ENCODE measurements at places on chromosomes 7 and 10.

DNA sequence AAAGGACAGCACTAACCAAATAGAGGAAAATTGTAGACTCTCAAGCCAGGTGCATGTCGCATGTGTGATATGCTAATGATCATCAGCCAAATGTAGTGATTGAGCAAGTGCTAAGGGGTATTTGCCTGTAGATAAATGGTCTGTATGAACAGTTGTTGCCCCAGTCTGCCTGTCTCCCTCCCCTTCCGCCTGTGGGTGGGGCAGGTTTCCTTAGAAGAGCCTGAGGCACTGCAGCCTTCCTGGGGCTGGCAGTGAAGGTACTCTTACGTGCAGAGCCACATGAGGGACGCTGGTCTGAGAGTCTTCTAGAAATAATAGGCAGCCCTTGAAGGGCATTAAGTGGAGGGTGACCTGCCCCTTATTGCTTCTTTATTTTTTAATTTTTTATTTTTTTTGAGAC lies 152.1 kb downstream of the SNX10 start:
- DNase-seq = no peak

DNA sequence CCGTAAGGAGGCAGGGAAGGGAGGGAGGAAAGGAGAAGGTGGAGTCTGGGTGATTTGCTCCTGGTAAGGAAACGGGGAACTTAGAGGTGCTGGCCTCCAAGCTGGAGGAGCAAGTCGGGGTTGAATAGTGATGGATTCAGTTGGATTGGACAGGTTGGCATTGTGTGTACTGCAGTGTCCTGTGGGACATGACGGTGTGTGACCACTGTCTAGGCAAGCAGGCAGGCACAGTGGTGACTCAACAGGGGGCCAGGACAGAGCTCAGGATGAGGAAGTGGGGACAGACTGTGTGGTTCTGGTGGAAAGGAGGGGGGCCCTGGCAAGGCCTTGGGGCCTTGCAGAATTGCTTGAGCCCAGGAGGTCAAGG lies 48.8 kb downstream of the COL26A1 start:
- DNase-seq = peak; percentile 1

GRCh38 chr7:94633687-94634086 lies 22.2 kb downstream of the SGCE start:
- no peak for DNase-seq

DNA sequence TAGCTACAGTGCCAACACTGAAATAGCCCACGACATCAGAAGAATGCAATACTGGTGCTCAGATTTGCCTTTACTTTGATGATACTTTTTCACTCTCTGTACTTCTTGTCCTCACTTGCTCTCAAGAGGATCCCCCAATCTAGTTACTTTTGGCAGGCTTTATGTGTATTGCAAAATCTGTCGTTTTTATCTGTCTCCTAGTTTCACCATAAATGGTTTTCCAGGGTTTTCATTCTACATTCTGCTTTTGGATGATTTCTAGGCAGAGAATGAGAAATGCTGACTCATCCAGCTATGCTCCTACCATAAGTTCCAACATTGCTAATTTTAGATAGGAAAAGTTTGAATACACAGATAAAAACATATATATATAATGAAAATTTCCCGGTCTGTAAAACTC lies 659.5 kb upstream of the NRG3 start:
- DNase-seq = no peak

DNA sequence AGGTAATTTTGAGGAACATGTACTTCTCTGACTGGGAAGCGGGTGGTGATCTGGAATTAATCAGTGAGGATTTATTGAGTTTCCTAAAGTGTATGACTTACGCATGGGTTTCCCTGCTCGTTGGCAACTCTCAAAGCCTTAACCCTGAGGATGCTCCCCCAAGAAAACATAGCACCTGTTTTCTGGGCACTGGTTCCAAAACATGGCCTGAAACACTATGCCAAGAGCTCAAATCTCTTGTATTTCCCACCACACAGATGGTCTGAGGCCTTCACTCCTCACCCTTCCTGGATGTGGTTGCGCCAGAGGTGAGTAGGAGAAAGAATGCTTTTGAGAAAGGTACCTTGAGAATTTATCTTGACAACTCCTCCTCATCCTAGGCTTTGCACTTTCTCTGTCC lies 250.4 kb downstream of the FZD1 start:
- DNase-seq = no peak

DNA sequence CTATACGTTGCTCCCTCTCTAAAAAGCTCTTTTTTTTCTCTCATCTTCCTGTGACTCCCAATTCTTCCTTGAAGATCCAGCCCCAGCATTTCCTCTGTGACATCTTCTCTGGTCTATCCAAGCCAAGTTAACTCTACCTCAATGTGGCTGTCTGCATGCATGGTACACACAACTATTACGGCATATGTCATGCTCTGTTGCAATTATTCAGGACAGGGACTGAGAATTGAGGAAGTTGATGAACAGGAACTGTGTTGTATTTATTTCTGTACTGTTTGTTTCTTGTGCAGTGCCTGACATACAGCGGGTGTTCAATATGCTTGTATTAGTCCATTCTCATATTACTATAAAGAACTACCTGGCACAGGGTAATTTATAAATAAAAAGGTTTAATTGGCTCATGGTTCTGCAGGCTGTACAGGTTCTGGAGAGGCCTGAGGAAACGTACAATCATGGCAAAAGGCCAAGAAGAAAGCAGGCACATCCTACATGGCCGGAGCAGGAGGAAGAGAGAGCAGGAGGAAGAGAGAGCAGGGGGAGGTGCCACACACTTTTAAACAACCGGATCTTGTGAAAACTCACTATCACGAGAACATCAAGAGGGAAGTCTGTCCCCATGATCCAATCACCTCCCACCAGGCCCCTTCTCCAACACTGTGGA lies 6.3 kb downstream of the TRPV5 start:
- DNase-seq = no peak

GRCh38 chr7:46554688-46555422 lies 633.8 kb upstream of the IGFBP3 start:
- DNase-seq = no peak

GRCh38 chr7:153934048-153934447 lies 118.2 kb upstream of the DPP6 start:
- no peak for DNase-seq

DNA sequence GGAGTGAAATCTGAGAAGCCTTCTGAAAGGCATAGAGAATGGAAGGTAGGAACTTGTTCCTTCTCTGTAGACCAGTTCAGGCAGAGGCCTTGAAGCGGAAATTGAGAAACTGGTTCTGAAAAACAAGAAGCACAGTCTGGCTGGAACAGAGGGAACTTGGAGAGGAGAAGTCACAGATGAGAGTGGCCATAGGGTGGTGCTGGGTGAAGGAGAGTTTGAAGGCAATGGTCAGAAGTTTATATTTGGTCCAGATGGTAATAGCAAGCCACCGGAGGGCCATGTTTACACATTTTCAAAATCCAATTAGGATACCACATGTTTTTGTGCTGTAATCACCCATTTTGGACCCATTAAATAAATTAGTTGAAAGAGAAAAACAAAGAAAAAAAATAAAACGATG lies 692.5 kb downstream of the INHBA start:
- DNase-seq = no peak

- DNase-seq = no peak
Observed at GRCh38 chr7:50497068-50497642, 47.0 kb upstream of the FIGNL1 start.

DNA sequence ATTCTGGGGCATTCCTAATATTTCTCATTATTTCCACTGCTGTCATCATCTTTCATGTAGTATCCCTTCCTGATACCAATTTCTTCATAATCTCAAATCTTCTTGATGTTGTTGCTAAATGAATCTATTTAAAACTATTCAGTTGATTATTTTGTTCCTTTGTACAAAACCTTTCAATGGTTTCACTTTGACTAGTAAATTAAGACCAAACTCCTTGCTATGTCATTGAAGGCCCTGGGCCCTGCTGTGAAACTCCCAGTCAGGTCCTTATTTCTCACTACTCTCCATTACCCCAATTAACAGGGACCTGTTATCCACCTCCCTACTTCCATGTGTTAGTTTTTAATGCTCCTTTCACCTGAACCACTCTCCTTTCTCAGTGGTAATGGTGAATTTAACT lies 97.0 kb downstream of the CTTNBP2 start:
- DNase-seq = no peak

- DNase-seq = no peak
Observed at GRCh38 chr10:126253611-126253998, 134.7 kb downstream of the ADAM12 start.

DNA sequence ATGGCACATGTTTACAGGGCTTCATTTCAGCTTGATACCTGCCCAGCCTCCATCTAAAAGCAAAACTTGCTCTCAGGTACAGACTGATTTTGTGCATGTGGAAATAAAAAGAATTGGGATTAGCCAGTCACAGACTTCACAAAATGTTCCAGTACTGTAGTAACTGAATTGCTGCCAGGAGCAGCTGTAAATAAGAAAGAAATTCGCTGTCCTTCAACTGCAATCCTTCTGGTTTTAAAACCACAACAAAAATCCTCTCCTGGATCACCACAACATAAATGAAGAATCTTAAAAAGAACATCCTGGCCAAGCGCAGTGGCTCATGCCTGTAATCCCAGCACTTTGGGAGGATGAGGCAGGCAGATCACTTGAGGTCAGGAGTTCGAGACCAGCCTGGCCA lies 3.9 kb upstream of the MIOS start:
- no peak for DNase-seq

DNA sequence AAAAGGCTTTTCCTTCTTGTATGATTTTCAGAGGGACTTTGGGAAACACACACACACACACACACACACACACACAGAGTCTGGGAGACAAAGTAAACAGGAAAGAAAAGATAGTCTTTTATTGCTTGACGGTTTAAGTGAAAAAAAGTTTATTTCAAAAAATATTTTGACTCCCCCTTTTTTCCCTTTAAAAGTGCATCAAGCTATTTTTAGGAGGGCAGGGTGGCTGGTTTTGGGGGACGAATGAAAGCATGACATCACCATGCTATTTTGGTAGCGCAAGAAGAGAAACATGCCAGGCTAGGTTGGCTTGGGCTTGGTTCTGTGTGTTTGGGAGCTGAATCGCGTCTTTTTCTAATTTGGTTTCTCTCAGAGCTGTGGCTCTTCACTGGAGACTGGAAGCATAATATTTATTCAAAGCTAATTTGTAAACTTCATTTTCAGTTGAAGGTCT lies 129.2 kb downstream of the BAMBI start:
- DNase-seq = no peak

DNA sequence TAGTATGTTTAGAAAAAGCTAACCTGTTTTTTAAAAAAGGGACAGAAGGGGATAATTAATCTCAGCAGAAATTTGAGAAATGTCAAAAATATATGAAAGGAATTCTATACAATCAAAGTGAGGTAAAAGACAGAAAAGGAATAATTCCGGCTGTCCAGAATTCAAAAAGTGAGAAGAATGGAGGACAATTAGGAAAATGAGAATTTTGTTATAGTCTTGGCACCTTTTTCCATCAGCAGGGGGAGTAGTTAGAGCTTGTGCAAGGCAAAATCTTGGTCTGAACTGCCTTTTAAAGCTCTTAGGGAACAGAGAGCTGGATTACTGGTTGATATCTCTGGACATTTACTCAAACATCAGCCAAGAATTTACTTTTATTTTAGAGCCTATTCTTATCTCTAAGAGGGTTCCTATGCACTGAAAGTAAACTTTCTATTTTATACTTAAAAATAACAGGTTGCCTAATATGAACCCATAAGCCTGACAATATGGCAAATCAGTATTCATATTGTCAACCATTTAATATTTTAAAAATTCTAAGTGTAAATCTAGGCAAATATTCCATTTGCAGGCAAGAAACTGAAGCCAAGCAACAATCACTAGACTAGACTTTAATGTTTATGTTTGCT lies 185.6 kb downstream of the ANK3 start:
- peak; percentile 3 for DNase-seq

GRCh38 chr7:115135146-115135545 lies 213.3 kb downstream of the MDFIC start:
- no peak for DNase-seq

GRCh38 chr10:48767373-48768143 lies 82.9 kb downstream of the WDFY4 start:
- no peak for DNase-seq

DNA sequence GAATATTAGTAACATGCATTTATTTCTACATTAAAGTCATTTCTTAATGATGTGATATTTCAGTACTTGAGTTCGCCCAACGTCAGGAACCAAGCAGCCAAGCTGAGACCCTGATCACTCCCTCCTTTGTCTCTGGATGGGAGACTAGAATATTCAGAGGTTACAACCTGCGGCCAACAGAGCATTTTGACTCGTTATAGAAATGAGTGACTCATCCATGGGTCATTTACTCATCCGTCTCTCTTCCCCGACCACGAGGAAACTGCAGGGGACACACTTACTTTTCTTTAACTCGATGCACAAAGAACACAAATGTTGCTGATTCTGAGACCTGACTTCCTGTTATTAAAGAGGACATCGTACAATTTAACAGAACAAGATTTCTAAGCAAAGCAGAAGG lies 343.3 kb downstream of the FRMD4A start:
- no peak for DNase-seq

DNA sequence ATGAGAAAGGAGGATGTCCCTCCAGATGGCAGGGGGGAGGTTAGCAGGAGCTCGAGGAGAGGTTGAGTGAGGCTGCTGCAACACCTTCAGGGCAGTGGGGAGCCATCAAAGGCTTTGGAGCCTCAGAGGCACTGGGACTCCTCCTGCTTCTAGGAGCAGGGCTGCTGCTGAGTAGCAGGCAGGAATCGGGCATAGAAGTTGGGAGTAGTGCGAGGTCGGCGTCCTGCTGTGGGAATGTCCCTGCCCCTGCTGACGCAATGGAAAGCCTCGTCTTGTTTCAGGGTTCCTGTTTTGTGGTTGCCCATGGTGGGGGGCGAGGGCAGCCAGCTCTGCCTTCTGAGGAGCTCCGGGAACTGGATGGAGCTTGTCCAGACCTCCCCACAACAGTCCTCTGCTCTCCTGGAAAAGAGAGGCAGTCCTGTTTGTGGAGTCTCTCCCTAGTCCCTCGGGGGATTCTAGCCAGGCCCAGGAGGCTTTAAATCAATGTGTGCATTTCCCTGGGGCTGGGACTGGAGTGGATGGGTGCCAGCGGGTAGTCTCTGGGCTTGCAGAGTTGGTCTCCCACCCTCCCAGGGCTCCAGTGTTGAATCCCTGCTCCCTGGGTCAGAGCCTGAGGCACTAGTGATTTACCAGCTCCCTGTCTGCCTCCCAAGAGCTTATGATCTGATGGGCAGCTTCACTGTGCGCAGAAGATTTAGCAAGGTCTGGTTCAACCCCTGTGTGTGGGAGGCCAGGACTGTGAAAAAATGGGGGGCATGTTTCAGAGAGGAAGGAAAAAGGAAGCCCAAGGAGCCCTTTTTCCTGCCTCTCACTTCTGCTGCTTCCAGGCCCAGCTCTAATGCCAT lies 98.7 kb upstream of the PPIF start:
- no peak for DNase-seq

DNA sequence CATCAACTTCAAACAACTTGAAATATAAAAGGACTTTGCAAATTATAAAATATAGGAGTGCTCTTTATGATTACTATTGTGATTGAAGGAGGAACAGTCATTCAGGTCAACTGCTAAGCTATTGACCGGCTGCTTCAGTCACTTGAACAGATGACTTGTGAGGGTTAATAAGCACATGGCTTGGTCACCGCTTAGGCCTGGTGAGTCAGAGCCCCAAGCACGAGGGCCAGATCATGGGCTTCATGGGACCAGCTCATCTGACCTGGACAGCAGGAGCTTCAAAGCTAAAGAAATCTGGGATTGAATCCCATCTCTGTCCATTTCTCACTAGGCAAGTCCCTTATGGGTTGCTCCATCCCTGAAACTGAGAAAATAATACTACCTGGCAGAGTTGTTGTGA lies 60.4 kb upstream of the ADO start:
- no peak for DNase-seq

GRCh38 chr7:104327938-104328295 lies 486 bp upstream of the LHFPL3 start:
- no peak for DNase-seq

GRCh38 chr10:122861711-122862161 lies 16.1 kb upstream of the CUZD1 start:
- no peak for DNase-seq
